ENCODE measurements at places on chromosomes 1 and 21. TPM values are rescaled to one million over a fixed set of nuclear protein-coding genes. Genes with fewer than 3 reads are reported as not detected.

GRCh38 chr1:26350701-26351589, 3.0 kb downstream of the CRYBG2 start:
- DNase-seq, result no peak

GRCh38 chr21:25560891-25561290, 46.4 kb downstream of the MRPL39 start:
- DNase-seq, result no peak

- no peak for DNase-seq
Measured at GRCh38 chr1:20382711-20383110, 92.0 kb downstream of the VWA5B1 start.

GRCh38 chr1:3910857-3911845, 11.1 kb upstream of the C1orf174 start:
- DNase-seq, result peak; percentile 63

GRCh38 chr1:36590771-36591170, 108.1 kb upstream of the CSF3R start:
- DNase-seq, result no peak

- no peak for DNase-seq
Measured at GRCh38 chr1:216812966-216813365, 89.7 kb upstream of the ESRRG start.

GRCh38 chr1:200958597-200958996, 63.9 kb downstream of the INAVA start:
- DNase-seq, result no peak

- DNase-seq, result no peak
Measured at GRCh38 chr1:243246916-243247315, 8.2 kb downstream of the CEP170 start.

- DNase-seq, result no peak
Measured at GRCh38 chr1:244340396-244340795, 111.3 kb downstream of the ADSS2 start.

- peak; percentile 36 for DNase-seq
Measured at GRCh38 chr21:44089001-44089911, 17.9 kb upstream of the PWP2 start.

- DNase-seq, result no peak
Measured at GRCh38 chr1:184052194-184052559, 647 bp downstream of the TSEN15 start.

- DNase-seq, result no peak
Measured at GRCh38 chr1:76669131-76669530, 198.1 kb upstream of the ST6GALNAC5 start.

GRCh38 chr1:165495858-165496205, 48.0 kb upstream of the LRRC52 start:
- no peak for DNase-seq

DNA sequence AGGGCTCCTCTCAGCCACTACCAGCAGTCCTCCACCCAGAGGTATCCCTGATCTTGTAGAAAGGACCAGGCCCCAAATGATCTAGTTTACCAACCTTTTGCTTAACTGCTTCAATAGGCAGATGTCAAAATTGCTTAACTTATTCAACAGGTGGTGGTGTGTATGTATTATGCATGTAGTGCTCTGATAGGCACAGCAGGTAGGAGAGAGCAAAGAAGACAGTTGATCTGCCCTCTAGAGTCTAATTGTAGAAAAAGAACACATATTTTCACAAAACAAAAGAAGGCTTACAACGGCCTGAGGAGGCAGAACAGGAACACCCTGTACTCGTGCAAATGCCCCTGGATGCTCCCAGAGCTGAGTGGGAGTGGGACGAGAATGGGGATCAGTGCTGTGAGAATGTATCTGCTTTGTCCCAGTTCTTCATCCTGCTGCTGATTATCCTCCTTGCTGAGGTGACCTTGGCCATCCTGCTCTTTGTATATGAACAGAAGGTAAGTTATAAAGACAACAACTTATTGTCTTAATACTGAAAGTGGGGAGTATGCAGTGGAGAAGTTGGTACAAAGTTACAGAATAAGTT, 21.1 kb downstream of the CD53 start:
- no peak for DNase-seq

DNA sequence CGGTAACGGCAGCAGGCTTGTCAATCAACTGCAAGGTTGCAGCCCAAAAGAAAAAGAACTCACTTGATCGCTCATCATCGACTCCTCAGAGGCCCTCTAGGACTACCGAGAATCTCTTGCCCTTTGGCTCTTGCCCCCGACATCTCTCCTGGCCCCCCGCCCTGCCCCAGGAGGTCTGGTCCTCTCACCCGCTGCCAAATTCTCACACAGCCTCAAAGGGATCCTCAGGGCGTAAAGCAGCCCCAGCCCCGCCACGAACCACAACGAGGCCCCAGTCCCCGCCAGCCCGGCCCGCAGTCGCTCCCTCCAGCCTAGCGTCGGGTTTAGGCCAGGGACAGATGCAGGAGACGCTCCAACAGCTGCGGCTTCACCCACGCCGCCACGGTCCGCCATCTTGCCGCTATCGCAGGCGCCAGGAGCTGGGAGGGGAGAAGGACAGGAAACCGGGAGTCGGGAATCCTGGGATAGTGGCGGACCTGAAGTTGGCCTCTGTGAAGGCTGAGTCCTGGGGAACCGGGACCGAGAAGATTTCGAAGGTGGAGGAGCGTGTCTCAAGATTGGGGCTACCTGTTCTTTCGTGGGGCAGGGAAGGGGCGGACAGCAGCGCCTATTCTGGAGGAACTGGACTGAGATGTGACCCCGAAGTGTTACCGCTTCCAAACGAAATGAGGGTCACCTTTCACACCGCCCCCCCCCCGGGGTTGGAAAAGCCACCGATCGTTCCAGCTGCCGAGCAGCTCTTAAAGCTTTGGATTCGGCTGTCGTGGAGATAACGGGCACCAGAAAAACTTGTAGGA, at the start of gene ST7L:
ST7L (minus strand) TSS at position 421 of the 797 bp plus-strand sequence; CDS start at position 393, 28 bp downstream.
- DNase-seq, result peak; percentile 57

DNA sequence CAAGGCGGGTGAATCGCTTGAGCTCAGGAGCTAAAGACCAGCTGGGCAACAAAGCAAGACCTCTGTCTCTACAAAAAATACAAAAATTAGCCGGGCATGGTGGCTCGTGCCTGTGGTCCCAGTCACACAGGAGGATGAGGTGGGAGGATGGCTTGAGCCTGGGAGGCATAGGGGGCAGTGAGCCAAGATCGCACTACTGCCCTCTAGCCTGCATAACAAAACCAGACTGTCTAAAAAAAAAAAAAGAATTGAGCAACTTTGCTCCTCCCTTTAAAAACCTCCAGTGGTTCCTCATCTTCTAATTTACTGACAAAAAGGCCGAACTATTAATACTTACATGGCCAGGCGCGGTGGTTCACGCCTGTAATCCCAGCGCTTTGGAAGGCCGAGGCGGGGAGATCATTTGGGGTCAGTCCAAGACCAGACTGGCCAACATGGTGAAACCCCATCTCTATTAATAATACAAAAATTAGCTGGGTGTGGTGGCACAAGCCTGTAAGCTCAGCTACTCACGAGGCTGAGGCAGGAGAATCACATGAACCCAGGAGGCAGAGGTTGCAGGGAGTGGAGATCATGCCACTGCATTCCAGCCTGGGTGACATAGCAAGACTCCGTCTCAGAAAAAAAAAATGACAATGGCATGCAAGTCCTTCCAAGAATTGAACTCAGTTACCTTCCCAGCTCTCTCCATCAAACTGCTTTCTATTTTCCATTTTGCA, 4.4 kb downstream of the ACBD3 start:
- DNase-seq, result no peak

DNA sequence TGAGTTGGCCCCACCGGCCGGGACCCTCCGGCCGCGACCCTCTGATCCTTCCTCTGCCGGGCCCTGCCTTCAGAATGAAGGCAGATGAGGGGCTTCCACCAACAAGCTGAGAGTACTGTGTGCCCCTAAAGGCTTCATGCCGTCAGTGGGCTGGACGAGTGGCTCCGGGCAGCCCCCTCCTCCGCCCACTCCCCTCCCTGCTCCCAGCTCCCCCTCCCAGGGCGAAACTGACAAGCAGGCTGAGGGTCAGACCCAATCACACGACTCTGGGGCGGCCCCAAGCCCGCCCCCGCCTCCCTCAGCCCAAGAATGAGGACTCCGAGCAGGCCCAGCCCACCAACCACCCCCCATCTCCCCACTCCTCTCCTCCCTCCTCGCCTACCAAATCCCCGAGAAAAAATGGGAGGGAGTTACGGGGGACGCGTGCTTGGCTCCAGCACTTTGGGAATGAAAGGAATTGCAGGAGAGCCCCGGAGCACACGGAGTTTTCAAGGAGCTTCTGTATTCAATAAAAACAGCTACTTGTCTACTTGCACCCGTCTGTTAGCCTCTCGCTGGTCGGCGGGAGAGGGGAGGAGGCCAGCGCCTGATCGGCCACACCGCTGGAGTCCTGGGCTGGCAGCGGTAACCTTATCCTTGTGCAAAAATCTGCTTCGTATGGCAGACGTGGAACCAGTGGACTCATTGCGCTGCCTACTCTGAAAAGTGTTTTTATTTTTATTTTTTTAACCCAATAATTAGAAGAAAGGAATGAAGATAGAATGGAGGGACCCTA, at the start of gene COL11A1:
COL11A1 (minus strand) TSS at position 147 of the 775 bp plus-strand sequence. CDS start 344 bp downstream, outside the sequence.
- no peak for DNase-seq

DNA sequence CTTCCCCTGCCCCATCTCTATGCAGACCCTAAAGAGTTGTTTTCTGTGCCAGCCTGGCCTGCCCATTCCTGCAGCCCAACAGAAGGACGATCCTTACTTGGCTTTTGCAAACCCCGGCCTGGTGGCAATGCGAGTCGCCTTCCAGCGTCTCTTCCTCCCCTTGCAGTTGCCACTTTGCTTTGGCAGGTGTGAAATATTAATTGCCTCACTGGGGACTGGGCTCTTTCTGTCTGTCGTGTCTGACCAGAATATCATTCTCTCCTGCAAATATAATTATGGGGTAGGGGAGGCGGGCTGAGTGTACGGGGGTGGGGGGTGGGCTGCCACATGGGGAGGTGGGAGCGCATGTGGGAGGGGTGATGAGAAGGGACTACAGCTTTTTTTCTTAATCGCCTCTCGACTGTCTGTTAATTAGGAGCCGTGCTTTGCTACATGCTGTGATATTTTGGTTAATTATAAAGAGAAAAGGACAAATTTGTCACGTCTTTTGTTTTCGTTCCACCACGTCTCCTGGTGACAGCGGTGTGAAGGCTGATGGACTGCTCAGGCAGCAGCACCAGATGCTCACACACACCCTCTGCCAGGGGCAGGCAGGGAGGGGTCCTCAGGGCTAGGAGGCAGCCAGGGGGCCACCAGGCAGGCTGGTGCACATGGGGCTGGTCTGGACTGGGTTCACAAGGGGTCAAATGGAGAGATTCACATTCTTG, 80.1 kb upstream of the CD34 start:
- DNase-seq, result no peak

DNA sequence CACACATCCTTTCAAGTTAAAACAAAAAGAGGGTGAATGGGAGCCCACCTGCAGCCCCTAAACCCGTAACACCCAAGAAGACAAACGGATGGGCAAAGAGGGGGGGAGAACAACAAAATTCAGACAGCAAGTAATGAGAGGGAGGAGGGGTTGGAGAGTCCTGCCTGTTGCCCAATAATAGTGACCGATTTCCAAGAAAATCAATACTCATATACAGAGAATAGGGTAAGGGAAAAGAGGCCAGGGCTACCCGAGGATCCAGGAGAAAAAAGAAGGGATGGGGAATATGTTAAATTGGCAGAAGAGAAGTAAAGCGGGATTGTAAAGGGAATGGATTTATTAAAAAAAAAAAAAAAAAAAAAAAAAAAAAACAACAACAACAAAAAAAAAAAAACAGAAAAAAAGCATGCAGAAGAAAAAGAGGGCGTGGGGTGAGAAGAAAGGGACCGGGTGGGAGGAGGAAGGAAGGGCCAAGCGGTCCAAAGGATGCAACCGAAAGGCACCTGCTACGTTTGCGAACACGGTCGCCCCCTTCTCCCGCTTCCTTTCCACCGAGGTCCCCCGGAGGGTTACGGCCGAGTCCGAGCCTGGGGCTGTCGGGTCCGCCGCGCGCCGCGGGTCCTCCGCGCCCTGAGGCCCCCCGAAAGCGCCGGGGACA, 930 bp downstream of the SLC30A10 start:
- no peak for DNase-seq

DNA sequence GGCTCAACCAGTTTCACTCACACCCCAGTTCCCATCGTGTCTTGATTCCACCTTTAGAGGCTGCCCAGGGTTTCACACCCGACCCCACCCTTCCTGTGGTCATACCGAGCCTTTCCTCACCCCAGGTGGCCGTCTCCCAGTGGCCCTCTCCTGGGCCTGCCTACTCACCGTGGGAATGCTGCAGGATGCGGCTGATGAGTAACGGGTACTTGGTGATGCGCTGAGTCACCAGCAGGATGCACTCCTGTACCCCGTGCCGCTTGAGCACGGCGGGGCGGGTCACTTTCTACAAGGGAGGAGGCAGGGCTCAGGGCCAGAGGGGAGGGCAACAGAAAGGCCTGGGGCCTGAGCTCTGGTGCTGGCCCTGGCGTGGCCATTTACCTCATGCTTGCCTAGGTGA, 16.4 kb downstream of the ARHGEF2 start:
- no peak for DNase-seq

DNA sequence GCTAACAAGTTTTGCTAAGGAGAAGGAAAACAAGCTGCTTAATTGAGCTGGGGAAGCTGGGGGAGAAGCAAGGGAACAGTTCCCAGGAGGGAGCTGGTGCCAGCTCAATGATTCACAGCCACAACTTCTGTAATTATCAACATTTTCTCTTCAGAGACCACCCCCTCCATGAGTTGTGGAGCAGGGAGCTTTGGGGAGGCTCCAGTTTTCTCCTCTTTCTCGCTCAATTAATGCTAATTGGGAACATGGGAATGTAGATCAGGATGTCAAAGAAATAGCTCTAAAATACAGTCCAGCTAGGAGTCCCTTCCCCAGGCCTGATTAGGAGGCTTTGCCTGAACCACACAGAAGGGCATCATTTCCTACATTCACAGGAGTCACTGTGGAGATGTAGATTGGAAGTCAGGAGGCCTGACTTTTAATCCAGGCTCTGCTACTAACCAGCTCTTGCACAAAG, 12.1 kb upstream of the MNDA start:
- DNase-seq, result no peak

GRCh38 chr1:106897976-106898375, 158.5 kb upstream of the PRMT6 start:
- DNase-seq, result no peak

GRCh38 chr1:201026234-201026633, 2.7 kb upstream of the KIF21B start:
- DNase-seq, result no peak

- DNase-seq, result no peak
Measured at GRCh38 chr1:90114521-90115141, 119.7 kb downstream of the ZNF326 start.

GRCh38 chr1:93255222-93256079, 74.9 kb downstream of the CCDC18 start:
- no peak for DNase-seq

FCGR3A gene
- 1.8 TPM for polyA plus RNA-seq

NLRP3 gene
- 1.2 TPM for polyA plus RNA-seq

CASQ1 gene
- polyA plus RNA-seq, result 0.34 TPM

FAM72D gene
- 2.6 TPM for polyA plus RNA-seq

ACTL8 gene
- polyA plus RNA-seq, result not detected

AMY1A gene
- polyA plus RNA-seq, result not detected

CFAP141 gene
- polyA plus RNA-seq, result not detected

HTR6 gene
- polyA plus RNA-seq, result 1.4 TPM

FASLG gene
- not detected for polyA plus RNA-seq

KRTAP13-2 gene
- not detected for polyA plus RNA-seq

OR2L5 gene
- not detected for polyA plus RNA-seq

TFF2 gene
- polyA plus RNA-seq, result not detected
